NCI-H1694 treated with DMSO at 0.1 percent for 48 hours (cell line): ENCODE measurements at places on chromosomes 7 and 10.

DNA sequence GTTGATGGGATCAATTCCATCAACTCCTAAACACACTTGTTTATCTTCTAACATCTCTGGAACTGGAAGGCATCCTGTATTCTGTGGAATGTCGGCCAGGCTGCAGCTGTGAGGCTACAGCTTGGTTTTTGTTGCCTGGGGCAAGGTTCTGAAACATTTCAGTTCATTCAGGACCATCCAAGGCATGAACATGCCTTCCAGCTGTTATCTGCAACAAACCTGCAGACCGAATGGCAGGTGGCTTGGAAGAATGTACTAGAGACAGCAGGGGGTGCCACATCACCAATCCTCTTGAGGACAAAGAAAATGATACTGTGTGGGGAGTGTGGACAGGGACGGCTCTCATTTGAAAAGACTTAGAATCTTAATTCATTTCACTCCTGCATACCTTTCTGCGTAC lies 12.4 kb downstream of the PAPOLB start:
- DNase-seq: peak; percentile 9

DNA sequence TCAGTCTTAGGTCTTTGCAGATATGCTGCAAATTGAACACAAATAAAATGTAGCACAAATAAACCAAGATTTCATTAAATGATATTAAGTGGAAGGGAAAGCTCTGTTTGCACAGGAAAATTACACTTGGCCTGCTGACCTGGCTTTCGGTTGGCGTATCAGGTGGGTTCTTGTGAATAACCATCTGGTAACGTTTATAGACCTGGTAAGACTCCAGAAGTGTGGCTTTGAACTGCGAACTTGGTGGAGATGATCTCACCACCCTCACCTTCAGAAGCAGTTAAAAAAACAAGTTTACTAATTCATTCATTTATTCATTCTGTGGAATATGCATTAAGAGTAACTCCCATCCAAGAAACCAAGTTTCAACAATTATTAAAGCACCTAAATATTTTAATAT lies 28.1 kb downstream of the ATE1 start:
- DNase-seq: no peak

- no peak for DNase-seq
Measured at GRCh38 chr7:143492043-143492471, 14.4 kb downstream of the TAS2R41 start.

- no peak for DNase-seq
Measured at GRCh38 chr7:36652431-36652830, 71.9 kb downstream of the AOAH start.

GRCh38 chr10:124742413-124743190 lies 1.6 kb downstream of the FAM53B start:
- DNase-seq: no peak

DNA sequence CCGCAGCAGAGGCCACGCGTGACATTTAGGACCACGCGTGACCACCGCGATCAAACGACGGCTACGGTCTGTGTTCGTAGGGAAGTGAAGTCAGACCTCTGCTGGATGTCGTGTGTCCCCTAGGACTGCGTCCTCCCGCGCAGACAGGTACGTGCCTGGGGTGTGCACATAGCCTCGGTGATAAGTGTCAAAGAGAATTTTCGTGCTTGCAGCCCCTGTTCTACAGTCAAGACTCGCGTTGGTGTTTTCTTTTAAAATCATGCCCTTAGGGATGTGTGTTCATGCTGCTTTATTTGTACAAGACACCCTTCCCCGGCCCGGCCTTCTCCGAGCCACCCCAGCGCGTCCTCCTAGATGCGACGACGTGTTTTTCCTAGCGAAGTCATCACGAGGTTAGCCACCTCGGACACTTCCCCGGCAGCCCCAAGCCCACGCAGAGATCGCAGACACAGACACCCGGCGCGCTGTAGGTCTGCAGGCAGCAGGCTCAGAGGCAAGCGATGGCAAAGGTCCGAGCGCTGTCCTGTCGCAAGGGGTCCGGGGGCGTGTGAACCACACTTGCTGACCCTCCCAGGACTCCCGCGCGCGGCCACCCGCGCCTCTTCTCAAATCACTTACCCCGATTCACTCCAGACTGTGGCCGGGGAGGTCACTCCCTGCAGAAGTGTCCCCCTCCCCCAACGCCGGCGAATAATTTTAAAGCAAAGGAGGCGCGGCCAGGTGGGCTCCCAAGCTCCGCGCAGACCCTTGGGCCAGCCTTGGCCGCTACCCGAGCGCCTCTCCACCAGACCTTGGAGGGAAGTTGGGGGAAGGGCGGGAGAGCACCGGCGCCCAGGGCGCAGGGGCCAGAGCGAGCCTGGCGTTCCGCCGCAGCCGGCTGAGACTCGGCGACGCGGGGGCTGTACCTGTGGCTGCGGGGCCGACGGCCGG lies 552 bp downstream of the MKX start:
- no peak for DNase-seq

- no peak for DNase-seq
Measured at GRCh38 chr7:129240119-129240820, 15.4 kb downstream of the AHCYL2 start.

DNA sequence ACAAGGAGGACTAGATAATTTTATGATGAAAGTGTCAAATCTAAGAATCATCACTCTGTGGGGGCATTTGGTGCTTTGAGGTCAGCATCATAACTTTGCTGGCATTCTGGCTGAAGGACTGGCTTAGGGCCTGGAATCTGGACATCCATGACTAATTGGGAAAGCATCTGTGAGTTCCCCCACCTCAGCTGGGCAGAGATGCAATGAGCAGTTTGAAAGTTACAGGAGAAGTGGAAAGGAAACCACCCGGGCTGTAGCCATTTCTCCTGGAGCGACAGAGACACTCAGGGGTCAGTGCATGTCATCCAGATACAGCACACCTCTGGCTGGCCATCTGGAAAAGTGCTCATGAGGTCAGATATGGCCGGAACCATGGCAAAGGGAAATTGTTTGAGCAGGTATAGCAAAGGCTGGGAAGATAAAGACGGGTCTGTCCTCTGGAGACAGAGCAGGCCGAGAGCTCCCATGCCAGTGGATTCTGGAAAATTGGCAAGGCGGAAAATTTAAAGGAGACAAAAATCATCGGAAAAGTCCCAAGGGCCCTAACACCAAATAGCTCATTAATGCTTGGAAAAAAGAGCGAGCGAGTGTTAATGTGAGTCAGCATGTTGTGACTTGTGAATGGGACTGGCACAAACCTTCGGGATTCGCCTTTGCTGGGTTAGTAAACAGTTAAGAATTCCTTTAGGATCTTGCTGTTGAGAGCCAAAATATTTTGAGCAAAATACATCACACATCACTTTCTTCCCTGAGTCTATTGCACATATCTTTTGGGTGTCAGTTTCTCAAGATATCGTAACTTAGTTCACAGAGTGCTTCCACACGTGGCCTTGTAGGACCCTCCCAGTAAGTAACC lies 188.4 kb upstream of the AGK start:
- no peak for DNase-seq

GRCh38 chr10:32943395-32943794 lies 14.6 kb downstream of the ITGB1 start:
- DNase-seq: no peak

DNA sequence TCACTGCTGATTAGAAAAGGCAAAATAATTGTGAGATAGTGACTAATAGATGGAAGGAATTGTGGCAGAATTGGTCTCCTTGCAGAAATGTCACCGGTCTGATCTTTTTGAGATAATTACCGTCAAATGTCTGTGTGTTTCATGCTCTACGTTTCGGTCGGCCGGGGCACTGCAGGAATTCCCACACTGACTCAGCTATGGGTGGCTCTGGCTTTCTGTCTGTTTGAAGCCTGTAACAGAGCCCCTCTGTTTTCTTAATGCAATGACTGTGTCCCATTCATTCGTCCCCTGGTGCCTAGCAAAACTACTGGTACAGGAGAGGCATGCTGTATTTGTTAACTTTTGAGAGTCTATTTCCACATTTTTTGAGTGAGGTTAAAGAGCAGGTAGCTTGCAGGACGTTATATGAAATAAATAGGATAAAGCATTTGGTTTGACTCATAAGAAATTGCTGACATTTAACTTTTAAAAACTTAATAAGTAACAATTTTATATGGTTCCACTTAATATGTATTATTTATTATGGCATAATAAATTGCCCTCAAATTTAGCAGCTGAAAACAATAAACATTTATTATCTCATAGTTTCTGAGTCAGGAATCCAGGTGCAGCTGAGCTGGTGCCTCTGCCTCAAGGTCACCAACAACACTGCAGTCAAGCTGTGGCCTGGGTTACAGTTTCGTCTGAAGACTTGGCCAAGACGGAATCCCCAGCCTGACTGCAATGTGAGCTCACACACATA lies 53.3 kb upstream of the CTBP2 start:
- DNase-seq: no peak

DNA sequence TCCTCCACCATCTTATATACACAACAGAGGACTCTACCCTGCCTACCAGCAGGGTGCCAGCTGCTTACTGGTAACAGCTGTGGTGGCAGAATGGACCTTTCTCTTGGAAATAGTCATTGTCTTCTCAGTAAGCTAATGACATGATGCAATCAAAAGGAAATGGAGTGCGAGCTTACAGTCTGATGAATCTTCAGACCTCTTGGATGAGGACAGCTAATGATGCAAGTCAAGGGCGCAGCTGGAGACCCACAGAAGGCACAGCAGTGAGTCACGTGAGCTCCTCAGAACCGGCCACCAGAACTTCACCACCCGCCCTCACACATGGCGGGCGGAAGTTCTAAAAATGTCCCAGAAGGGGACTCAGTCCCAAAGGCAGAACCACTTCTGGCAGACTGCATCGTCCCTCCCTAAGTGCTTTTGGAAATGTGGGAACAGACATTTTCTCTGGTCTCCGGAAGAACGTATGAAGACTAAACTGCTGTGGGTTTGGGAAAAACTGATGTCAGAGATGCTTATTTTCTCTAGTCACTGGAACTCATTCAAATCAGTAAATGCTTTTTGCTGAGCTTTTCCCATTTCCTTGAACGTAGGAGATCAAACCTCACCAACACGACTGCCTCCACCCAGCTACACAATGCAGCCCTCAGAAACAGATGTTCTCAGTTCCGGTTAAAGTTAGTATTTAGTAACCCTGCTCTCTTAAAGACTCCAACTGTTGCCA lies 96.4 kb downstream of the FAS start:
- no peak for DNase-seq

- DNase-seq: no peak
Measured at GRCh38 chr7:47758546-47758945, 176.6 kb upstream of the TNS3 start.

- no peak for DNase-seq
Measured at GRCh38 chr7:104388222-104388621, 59.8 kb downstream of the LHFPL3 start.

GRCh38 chr10:121069061-121069850 lies 218.1 kb downstream of the WDR11 start:
- no peak for DNase-seq

DNA sequence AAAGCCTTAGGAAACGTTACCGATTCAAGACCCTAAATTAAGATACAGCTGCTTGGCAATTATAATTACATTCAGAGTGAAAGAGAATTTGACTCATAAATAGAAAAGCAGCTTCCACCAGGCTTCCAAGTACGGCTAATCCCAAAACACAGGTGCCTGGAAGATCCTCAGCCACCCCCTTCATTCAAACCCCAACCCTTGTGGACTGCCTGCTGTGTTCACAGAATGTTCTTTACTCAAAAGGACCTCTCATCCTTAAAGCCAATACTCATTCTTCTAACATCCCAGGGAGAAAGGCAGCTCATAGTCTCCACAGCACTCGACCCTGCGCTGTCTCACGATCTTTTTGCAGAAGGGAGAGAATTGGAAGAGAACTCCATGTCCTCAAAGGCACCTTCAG lies 32.9 kb downstream of the RNF32 start:
- DNase-seq: no peak

GRCh38 chr7:70785427-70785826 lies 346.5 kb upstream of the GALNT17 start:
- no peak for DNase-seq

DNA sequence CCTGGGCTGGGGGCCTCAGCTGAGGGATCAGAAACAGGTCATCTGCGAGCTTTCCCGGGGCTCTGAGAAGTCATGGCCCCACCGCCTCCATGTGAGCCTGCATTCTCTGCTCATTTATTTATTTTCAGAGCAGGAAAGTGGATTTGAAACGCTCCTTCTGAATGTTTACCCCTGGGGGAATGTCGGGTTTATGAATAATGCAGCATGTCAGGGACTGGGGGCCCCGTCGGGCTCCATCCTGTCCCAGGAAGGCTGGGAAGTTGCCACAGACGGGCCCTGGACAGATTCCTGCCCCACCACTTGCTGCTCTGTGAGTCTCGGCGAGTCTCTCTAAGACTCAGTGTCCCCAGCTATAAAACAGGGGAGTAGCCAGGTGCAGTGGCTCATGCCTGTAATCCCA lies 11.9 kb upstream of the GTF2IRD1 start:
- DNase-seq: no peak

GRCh38 chr10:120824881-120825309 lies 26.3 kb upstream of the WDR11 start:
- no peak for DNase-seq

- no peak for DNase-seq
Measured at GRCh38 chr10:13917791-13918190, 331.0 kb downstream of the PRPF18 start.
